ENCODE measurements at places on chromosomes 1 and 21.

- no peak for DNase-seq
Observed at GRCh38 chr1:246776923-246777322, 52.7 kb downstream of the SCCPDH start.

GRCh38 chr1:41093826-41094225, 72.3 kb upstream of the SLFNL1 start:
- no peak for DNase-seq

- no peak for DNase-seq
Observed at GRCh38 chr1:46594063-46594462, 10.0 kb downstream of the MKNK1 start.

DNA sequence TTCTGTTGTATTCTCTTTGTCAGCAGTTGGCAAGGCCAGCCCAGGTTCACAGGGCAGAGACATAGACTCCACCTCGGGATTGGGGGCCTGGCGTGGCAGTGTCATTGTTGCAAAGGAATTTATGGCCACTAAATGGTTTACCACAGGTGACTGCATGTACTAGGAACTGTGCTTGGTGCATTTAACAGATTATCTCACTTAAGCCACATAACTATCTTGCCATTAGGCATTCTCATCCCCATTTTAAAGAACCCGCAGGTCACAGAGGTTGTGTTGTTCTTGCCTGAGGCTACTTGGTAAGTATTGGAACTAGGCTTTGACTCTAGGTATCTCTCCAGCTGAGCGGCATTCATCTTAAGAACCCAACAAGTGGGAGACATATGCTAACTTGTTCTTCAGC, 9.7 kb downstream of the TLCD4 start:
- DNase-seq: no peak

GRCh38 chr1:176696109-176696508, 233.1 kb downstream of the PAPPA2 start:
- DNase-seq: no peak

GRCh38 chr1:42240966-42241755, 76.6 kb upstream of the GUCA2A start:
- DNase-seq: no peak

DNA sequence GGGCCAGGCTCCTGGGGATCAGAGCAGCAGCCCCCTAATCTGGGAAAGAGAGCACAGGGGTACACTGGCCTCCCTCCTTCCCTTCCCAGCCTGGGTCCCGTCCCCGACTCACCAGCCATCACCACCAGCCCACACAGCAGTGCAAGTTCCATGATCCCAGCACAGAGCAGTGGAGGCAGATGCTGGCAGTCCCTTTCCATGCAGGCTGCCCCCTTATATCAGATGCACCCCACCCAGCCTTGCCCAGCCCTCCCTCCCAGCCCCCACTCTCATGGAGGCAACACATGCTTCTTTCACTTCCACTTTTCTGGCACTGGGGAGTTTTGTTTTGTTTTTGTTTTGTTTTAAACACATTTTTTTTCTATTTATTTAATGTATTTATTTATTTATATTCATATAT, at the start of gene PLA2G2D:
Gene PLA2G2D, minus strand, starts transcription at position 190 of the 400 bp plus-strand sequence. Its CDS starts 38 bp downstream, at position 152.
- no peak for DNase-seq

- DNase-seq: no peak
Observed at GRCh38 chr1:35247256-35247655, 21.3 kb upstream of the ZMYM4 start.

GRCh38 chr21:37642493-37642892, 273.8 kb downstream of the KCNJ6 start:
- no peak for DNase-seq

DNA sequence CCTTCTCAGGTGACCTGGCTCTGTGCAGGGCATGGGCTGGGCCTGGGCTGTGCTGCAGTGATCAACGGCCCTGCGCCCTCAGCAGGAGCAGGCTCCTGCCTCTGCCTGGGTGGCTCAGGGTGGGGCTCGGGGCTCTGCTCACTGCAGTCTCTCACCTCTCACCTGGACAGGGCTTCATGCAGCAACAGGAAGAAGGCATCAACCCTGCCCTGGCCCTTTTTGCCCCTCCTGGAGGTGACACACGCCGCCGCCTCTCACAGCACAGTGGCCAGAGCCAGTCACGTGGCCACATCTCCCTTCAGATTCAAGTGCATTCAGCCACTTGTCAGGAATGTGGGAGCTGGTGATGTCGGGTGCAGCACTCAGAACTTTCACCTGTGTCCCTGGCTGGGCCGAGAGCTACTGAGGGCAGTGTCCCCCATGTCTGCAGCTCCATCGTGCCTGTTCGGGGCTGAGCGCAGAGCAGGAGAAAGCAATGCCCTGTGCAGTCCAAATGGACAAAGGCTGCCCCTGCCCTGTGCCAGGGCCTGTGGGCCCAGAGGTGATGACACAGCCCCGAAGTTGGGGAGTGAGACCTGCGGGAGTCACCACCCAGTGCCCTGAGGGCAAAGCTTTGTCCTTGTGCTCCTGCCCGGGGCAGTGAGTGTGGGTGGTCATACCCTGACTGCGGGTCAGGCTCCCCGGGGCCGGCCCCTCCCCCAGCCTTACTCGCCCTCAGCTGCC, 314.0 kb downstream of the PTPRU start:
- no peak for DNase-seq

GRCh38 chr1:246111570-246111969, 395.5 kb downstream of the SMYD3 start:
- no peak for DNase-seq

DNA sequence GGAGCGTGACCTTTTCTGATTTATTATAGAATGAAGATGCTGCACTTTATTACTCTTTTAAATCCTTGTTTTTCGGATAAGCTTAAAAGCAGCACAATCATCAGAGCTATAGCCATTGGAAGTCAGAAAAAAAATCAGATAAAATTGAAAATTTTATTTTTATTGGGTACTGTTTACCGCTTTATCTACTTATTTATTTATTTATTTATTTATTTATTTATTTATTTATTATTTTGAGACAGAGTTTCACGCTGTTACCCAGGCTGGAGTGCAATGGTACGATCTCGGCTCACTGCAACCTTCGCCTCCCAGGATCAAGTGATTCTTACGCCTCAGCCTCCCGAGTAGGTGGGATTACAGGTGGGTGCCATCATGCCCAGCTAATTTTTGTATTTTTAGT, 83.1 kb upstream of the CHRM3 start:
- no peak for DNase-seq

- no peak for DNase-seq
Observed at GRCh38 chr21:41561701-41562100, 53.7 kb upstream of the TMPRSS2 start.

DNA sequence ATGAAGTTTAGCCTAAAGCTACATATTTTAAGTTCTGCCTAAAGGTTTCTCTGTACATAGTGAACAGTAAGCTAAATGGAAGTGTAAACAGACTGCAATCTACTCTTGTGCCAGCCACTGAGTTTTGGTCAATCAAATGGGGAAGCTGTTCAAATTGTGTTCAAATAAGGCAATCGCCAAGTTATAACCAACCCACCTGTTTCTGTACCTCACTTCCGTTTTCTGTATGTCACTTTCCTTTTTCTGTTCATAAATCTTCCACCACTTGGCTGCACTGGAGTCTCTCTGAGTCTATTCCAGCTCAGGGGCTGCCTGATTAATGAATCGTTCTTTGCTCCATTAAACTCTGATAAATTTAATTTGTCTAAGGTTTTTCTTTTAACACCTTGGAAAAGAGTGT, 10.8 kb upstream of the THEM4 start:
- no peak for DNase-seq

GRCh38 chr21:41584603-41585176, 76.7 kb upstream of the TMPRSS2 start:
- DNase-seq: no peak

DNA sequence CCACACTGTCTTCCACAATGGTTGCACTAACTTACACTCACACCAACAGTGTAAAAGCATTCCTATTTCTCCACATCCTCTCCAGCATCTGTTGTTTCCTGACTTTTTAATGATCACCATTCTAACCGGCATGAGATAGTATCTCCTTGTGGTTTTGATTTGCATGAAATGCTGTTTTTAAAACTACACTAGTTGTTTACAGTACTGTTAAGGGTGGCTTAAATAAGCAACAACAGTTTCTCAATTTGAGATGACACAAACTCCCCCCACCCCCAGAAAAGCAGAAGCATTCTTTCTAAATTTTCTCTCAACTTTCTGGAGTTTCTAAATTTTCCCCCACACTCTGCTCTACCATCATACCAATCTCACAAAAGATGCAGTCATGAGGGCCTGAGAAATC, 7.1 kb upstream of the SLAMF7 start:
- no peak for DNase-seq

DNA sequence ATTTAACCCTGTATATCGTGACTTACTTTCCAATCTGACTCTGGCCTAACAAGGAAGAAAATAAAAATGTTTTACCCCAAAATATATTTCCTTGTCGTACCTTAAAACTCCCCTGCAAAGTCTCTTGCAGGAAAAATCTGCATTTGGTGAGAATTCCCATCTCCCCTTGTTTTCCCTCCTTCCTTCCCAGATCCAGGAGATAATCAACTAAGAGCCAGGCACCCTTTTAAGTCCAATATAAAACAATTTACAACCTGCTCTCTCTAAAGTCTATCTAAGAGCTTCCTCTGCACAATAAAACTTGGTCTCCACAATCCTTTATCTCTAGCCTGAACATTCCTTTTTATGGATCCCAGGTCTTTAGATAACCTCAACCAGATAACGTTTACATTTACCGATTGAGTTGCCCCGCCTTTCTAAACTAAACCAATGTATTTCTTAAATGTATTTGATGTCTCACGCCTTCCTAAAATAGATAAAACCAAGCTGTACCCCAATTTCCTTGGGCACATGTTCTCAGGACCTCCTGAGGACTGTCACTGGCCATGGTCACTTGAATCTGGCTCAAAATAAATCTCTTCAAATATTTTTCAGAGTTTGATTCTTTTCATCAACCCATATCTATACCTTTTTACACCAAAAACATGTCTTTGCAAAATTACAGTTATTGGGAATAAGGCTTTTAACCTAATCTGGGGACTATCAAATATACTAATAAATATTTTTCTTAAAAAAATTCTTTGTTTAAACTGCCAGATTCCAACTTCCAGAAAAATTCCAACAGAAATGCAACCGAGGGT, 993 bp downstream of the DDX59 start:
- no peak for DNase-seq

DNA sequence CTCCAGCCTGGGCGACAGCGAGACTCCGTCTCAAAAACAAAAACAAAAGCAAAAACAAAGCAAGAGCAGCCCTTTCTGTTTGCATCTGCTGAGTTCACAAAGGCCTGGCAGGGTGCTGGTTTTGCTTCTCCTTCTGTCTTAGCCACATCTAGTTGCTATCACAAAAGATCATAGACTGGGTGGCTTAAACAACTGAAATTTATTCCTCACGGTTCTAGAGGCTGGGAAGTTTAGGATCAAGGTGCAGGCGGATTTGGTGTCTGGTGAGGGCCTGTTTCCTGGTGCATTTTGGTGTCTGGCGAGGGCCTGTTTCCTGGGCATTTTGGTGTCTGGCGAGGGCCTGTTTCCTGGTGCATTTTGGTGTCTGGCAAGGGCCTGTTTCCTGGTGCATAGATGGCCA, 471.3 kb downstream of the CAMTA1 start:
- DNase-seq: no peak
